ENCODE measurements at places on chromosomes 12 and 14. TPM values are rescaled to one million over a fixed set of nuclear protein-coding genes. Genes with fewer than 3 reads are reported as not detected.

BCL11B gene
- total RNA-seq = 0.05 TPM

ANO4 gene
- total RNA-seq = 0.85 TPM

NTF3 gene
- 0.34 TPM for total RNA-seq

SERPINA9 gene
- not detected for total RNA-seq

MRPS35 gene
- 48.5 TPM for total RNA-seq

IKZF4 gene
- total RNA-seq = 1.4 TPM

KLHL33 gene
- 0.17 TPM for total RNA-seq

PGF gene
- 252 TPM for total RNA-seq

CCDC177 gene
- not detected for total RNA-seq

CIT gene
- 4.4 TPM for total RNA-seq

ST8SIA1 gene
- 0.17 TPM for total RNA-seq

EPS8 gene
- total RNA-seq = 29.1 TPM

GLIPR1L2 gene
- total RNA-seq = 0.05 TPM

PIK3C2G gene
- 1.0 TPM for total RNA-seq

CPNE6 gene
- total RNA-seq = not detected

KRT83 gene
- total RNA-seq = not detected

ERP27 gene
- not detected for total RNA-seq

MFAP5 gene
- 0.85 TPM for total RNA-seq

RPGRIP1 gene
- not detected for total RNA-seq

SLC38A1 gene
- total RNA-seq = 191 TPM

RBP5 gene
- 0.19 TPM for total RNA-seq

WDR20 gene
- 20.1 TPM for total RNA-seq
